ENCODE measurements at places on chromosomes 1 and 21. TPM values are rescaled to one million over a fixed set of nuclear protein-coding genes. Genes with fewer than 3 reads are reported as not detected.

DNA sequence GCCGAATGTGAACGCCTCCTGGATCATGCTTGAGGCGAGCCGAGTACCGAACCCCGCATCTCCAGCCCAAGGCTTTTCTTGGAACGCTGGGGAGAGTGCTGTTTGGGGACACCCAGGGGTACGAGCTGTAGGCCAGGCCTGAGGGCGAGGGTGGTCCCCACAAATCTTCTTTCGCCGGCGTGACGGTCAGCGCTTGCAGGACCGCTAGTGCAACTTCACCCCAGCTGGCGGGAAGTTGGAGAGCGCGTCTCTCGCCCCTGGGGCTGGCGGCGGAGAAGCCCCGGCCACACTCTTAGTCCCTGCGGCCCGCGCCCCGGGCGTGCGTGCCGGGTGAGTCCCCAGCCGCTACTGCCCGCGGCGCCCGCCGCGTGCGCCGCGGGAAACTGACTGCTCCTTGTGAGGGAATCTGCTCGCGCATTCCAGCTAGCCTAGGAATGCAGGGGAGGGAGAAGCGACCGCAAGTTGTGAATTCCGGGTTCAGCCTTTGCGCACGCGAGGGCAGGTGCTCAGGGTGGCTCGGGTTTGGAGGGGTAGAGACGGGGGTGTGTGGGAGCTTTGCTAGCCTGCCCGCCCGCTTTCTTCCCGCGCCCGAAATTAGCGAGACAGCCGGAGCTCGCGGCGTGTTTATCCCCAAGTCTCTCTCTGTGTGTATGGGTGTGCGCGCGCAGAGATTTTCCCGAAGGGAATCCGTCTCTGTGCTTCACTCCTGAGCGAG lies 884 bp downstream of the LHX4 start:
- no peak overlapping the region for H3K27ac ChIP-seq
- peak overlapping the region; percentile 83 for H3K4me3 ChIP-seq
- H3K27me3 ChIP-seq, result peaks cover 72% of the 10 kb centered on the region
- H3K4me1 ChIP-seq, result peaks cover 42% of the 10 kb centered on the region
- no peak for DNase-seq
- H3K36me3 ChIP-seq, result no peaks in the 10 kb centered on the region

DNA sequence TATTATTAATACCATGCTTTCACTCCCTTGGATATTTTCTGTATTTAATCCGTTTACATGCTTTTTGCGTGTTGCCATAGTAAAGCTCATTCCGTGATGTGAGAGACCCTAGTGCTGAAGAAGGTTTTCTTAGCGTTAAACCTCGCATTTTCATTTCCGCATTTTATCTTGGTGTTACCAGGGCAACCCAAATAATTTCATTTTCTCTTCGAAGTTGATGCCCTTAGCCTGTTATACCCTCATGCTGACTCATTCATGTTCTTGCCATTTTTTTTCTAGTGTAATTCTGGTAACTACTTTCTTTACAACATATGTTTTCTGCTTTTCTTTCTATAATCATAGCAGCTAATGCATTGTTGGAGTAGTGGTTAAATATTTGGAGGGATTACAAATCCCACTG lies 37.2 kb downstream of the LRRC8C start:
- peaks cover 7% of the 10 kb centered on the region for H3K36me3 ChIP-seq
- H3K4me3 ChIP-seq, result peak overlapping the region; percentile 57
- H3K27me3 ChIP-seq, result no peaks in the 10 kb centered on the region
- H3K27ac ChIP-seq, result peak overlapping the region; percentile 79
- H3K4me1 ChIP-seq, result peaks cover 95% of the 10 kb centered on the region

DNA sequence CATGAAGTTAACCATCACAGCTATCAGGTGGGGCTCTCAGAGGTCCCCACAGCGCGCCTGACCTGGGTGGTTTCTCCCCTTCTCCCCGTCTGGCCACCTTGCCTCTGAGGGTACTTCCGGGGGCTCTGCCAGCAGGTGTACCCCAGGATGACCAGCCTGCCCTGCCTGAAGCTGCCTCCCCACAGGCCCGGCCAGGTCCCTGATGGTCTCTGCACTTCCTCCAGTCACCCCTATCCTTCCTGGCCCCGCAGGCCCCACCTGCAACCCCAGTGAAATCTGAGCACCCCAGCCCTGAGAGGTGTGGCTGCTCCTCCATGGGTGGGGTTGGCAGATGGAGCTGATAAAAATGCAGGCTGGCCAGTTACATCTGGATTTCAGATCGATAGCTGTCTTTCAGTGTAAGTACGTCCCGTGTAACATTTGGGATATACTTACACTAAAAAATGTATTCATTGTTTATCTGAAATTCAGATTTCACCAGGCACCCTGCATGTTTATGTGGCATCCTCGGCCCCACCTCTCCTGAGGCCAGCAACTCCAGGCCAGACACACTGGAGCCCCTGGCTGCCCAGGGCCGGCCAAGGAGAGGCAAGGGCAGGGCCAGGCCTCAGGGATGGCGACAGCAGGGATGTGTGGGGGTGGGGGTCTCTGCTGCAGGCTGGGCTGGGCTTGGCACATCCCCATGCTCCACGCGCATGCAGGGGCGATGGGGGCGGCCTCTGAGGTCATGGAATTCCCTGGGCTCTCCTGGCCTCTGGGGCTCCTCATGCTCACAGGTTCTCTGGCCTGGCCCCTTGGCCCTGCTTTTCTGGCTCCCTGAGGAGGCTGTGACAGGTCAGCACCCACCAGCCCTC lies 25.1 kb downstream of the LRRC3 start:
- H3K4me3 ChIP-seq, result no peak overlapping the region
- no peak for DNase-seq
- no peaks in the 10 kb centered on the region for H3K36me3 ChIP-seq
- no peaks in the 10 kb centered on the region for H3K4me1 ChIP-seq
- no peak overlapping the region for H3K27ac ChIP-seq
- no peaks in the 10 kb centered on the region for H3K27me3 ChIP-seq

The ZNF362 gene
- total RNA-seq, result 23.9 TPM

- H3K27ac ChIP-seq, result no peak overlapping the region
- no peak overlapping the region for H3K4me3 ChIP-seq
- H3K4me1 ChIP-seq, result peaks cover 20% of the 10 kb centered on the region
- peaks cover 5% of the 10 kb centered on the region for H3K27me3 ChIP-seq
- H3K36me3 ChIP-seq, result peaks cover 1% of the 10 kb centered on the region
Measured at GRCh38 chr1:25650289-25650576, 33.6 kb downstream of the MAN1C1 start.

DNA sequence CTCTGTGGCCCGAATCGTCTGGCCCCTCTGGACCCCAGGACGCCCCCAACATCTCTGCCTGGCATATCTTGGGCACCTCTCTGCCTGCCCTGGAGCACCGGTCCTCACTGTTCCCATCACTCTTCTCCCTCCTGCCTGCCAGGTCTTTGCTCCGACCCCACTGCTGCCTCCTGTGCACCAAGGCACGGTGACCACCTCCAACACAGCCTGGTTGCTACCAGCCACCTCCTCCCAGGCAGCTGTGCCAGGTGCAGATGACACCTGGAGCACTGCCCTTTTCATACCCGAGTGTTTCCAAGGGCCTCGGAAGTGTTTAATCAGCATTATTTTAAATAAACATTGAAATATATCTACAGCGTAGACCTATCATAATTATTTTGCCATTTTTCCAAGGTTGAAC lies 31.3 kb downstream of the PKNOX1 start:
- H3K36me3 ChIP-seq, result peaks cover 10% of the 10 kb centered on the region
- no peaks in the 10 kb centered on the region for H3K4me1 ChIP-seq
- DNase-seq, result no peak
- H3K4me3 ChIP-seq, result no peak overlapping the region

- no peak overlapping the region for H3K4me3 ChIP-seq
- H3K36me3 ChIP-seq, result no peaks in the 10 kb centered on the region
- no peak for DNase-seq
- peaks cover 5% of the 10 kb centered on the region for H3K4me1 ChIP-seq
- H3K27ac ChIP-seq, result no peak overlapping the region
Measured at GRCh38 chr1:192766009-192766625, 42.7 kb upstream of the RGS2 start.

DNA sequence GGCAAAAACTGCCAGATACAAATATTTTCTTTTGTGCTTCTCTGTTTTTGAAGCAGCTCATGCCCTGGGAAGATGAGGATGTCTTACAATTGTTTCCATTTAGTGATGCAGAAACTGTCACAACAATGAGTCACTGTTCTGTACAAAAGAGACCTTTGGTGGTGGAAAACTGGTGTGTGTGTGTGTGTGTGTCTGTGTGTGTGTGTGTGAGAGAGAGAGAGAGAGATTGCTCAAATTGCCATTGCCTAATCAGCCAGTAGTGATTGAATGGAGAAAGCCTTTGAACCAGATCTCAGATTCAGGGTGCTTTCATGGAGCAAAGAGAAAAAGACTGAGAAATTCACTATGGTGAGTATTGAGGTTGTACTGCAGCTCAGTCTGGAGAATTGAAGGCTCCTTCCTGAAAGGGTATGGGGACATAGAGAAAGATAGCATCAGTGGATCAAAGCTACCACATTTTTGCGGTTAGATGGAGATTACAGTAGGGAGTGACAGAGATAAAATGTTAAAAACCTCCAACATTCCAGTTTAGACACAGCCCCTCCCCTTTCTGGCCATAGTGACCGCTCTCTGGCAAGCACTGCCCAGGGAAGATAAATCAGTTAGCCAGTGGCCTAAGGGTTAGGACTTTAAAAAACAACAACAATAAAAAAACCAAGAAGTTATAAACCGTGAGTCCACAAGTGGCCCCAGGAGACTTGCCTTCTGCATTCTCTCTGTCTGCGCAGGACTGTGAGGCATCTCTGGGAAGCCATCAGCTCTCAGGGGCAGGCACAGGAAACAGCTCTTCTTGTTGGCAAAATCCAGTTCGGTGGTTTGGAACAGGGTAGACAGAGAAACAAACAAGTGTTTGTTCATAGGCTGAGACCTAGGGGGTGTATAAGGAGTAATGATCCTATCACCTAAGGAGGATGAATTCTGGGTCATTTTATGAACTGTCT lies 406.5 kb downstream of the DUSP10 start:
- DNase-seq, result no peak
- peaks cover 9% of the 10 kb centered on the region for H3K4me1 ChIP-seq
- no peak overlapping the region for H3K27ac ChIP-seq
- H3K4me3 ChIP-seq, result no peak overlapping the region

The CACNA1S gene
- total RNA-seq, result not detected

DNA sequence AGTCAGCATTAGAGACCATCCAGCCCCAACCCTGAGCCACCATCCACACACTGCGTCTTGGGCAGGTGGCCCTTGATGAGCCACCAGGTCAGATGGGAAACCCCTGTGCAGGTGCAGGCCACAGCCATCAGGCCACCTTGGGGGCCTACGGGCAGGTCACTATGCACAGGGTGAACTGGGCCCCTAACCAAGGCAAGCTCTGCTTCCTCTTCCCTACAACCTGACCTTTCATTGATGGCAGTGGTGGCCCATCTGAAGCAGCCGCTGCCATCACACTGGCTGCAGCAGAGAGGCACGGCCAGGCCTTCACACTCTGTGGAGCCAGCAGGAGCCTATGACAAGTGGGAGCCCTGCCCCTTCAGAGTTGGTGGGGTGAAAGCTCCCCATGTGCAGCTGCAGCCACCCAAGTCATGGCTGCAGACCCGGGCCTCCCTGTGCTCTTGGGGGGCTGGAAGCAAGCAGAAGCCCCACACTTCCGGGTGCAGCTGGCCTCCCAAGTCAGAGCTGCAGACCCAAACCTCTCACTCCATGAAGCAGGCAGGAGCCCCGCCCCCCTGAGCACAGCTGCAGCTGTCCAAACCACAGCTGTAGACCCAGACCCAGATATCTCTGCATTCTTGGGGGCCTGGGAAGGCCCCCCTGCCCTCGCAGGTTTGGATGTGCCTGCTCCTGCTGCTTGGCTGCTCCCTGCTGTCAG lies 681.5 kb downstream of the MATN1 start:
- H3K27ac ChIP-seq, result no peak overlapping the region
- no peak for DNase-seq
- no peaks in the 10 kb centered on the region for H3K4me1 ChIP-seq
- no peak overlapping the region for H3K4me3 ChIP-seq

DNA sequence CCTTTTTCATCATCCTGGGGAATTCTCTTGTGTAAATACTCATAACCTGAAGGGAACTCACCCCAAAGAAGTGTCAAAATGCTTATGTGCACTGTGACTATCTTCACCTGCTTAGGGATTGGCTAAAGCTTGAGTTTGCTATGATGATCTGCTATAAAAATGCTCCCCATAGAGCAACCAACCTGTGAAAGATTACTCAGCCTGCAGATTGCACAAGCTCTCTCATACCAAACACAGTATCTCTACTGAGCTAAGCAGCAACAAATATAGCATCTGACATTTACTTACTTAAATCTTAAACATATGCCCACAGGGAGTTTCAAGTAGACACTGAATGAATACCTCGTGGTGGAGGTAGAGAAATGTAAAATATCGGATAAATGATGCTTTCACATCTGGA lies 725.8 kb downstream of the MRPL39 start:
- H3K27ac ChIP-seq, result no peak overlapping the region
- H3K4me1 ChIP-seq, result no peaks in the 10 kb centered on the region
- no peak overlapping the region for H3K4me3 ChIP-seq
- H3K36me3 ChIP-seq, result no peaks in the 10 kb centered on the region

DNA sequence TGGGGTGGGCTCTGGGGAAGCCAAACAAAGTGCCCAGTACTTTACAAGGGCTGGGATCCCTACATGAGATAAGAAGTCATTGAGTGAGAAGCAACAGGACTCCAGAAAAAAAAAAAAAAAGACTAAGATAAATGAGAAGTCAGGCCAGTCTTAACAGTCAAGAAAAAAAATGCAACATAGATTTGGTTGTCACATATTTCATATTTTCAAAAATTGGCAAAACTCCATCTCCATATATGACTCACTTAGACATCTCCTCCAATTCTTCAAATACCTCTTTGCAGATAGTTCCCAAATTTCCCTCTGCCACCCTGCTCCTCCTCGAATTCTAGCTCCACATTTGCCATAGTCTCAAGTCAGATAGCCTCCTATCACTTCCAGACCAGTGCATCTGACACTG lies 20.9 kb upstream of the SIPA1L2 start:
- H3K4me3 ChIP-seq, result no peak overlapping the region
- no peak overlapping the region for H3K27ac ChIP-seq
- peaks cover 2% of the 10 kb centered on the region for H3K36me3 ChIP-seq
- no peak for DNase-seq

The SEMA4A gene
- 63.7 TPM for total RNA-seq

The SLAMF9 gene
- total RNA-seq, result not detected

DNA sequence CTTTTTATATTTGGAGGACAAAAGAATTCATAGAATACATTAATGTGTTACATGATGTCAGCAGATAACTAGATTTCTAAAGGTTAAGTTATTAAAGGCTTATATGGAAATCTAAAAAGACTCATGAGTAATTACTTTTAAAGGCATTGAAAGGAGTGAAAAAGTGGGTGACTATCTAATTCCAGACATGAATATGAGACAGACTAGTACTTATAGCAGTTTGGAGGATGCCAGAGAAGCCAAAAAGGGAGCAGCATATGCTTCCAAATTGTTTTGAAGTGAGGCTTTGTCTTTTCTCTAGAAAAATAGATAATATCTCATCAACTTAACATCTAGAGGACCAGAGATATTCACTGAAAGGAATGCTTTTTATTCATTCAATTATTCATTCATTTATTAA lies 275.5 kb upstream of the CACYBP start:
- H3K27ac ChIP-seq, result no peak overlapping the region
- DNase-seq, result no peak
- H3K36me3 ChIP-seq, result peaks cover 1% of the 10 kb centered on the region
- H3K27me3 ChIP-seq, result no peaks in the 10 kb centered on the region
- no peaks in the 10 kb centered on the region for H3K4me1 ChIP-seq
- no peak overlapping the region for H3K4me3 ChIP-seq

GRCh38 chr1:206489980-206490770 lies 17.2 kb upstream of the RASSF5 start:
- peaks cover 3% of the 10 kb centered on the region for H3K4me1 ChIP-seq
- peak; percentile 75 for DNase-seq
- H3K27ac ChIP-seq, result no peak overlapping the region
- no peak overlapping the region for H3K4me3 ChIP-seq
- no peaks in the 10 kb centered on the region for H3K27me3 ChIP-seq
- peaks cover 2% of the 10 kb centered on the region for H3K36me3 ChIP-seq
